ENCODE measurements at places on chromosomes 3 and 15. TPM values are rescaled to one million over a fixed set of nuclear protein-coding genes. Genes with fewer than 3 reads are reported as not detected.

- DNase-seq = no peak
These were observed 363.6 kb downstream of the CHST2 start for GRCh38 chr3:143483214-143483613.

DNA sequence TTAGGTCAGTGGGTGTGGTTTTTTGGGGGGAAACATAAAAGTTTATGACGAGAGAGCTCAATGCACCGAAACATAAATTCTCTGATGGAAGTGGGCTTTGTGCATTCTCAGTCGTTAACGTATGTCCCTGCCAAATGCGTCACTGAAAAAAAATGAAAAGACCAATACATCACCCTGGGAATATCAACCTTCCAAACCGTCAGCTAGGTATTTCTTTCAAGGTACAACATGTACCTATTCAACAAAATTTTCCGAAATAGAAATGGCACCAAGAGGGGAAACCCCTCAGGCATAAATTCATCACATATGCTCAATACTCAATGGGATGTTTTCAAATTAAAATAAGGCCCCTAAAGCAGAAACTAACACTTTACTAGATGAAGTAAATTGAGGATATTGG lies 266.6 kb upstream of the SUCLG2 start:
- DNase-seq = no peak

The TEX9 gene
- total RNA-seq = 1.0 TPM

GRCh38 chr3:13391308-13391707 lies 28.8 kb downstream of the NUP210 start:
- no peak for DNase-seq

- no peak for DNase-seq
These were observed 372.3 kb upstream of the TGFBR2 start for GRCh38 chr3:30233913-30234646.

DNA sequence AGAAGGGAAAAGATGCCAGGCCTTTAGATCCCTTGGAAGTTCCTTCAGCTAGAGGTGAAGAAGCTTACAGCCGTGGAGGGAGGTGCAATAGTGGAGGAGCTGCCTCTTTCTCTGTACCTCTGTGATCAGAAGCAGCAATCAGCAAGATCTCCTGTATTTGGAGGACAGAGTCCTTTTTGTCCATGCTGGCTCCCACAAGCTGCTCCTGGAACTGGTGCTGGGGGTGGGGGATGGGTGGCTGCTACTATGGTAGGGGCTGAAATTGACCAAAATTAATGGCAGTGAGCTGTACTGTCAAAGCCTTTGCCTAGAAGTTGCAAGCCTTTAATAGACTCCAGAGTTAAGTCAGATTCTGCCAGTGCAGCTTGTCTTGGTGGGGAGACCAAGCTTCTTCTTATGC lies 18.2 kb downstream of the PTPN23 start:
- DNase-seq = no peak

DNA sequence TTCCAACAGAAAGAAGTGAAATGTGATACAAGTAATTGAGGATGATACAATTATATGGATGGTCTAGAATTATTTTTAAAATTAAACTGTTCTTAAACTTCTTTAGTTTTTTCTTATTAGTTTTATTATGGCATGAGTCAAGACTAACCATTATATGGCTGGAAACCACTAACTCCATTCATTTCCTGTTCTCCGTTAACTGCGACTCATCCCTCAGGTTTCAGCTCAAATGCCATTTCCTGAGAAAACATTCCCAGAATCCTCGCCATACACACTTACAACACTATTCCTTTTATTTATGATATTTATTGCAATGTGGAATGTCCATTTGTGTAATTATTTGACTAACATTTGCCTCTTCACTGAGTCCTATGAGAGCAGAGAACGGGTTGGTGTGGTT lies 394.1 kb downstream of the SOX2 start:
- DNase-seq = no peak

The ABI3BP gene
- 7.3 TPM for total RNA-seq

The ZIC4 gene
- not detected for total RNA-seq

DNA sequence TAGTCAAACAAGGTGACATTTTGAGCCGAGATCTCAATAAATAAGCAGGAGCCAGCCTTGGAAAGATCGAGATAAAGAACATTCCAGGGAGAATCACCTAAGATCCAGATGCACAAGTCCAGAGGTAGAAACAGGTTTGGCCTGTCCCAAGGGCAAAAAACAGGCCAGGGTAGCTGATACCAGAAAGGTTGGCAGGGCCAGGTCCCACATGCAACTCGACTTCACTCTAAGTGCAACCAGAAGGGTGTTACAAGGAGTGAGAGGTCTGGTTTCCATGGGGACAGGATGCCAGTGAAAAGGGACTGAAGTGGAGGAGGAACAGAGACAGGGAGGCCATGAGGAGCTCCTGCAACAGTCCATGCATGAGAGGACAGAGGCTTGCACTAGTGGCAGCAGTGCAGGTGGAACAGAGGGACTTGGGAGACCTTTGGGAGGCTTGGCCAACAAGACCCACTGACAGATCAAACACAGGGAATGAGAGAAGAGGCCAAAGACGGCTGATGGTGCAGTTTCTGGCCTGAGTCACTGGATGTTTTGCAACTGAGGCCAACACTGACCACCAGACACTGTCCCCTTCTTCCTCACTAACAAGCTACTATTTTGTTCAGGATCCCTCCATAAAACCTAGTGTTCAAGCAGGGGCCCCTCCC lies 5.2 kb downstream of the TPRA1 start:
- no peak for DNase-seq

DNA sequence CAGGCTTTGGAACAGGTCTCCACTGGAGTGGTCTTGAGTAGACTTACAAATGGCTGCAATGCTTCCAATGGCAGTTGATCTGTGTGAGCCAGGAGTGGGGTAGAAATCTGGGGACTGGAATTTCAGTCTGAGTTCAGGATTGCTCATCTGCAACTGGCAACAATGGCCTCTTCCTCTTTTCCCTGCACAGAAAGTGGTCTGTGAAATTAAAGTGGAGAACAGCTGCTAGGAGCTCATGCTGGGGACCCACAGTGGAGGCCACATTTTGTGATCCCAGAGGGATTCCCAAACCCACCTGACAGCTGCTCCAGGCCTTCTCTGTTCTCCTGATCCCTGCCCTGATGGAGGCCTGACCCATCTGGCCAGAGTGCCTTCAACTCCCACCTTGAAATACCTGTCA lies 49.6 kb downstream of the CEMIP start:
- DNase-seq = no peak

The CYP8B1 gene
- not detected for total RNA-seq

- no peak for DNase-seq
These were observed 449.7 kb downstream of the FOXP1 start for GRCh38 chr3:71133865-71134264.

- DNase-seq = no peak
These were observed 109.6 kb upstream of the CTDSPL start for GRCh38 chr3:37751967-37752648.

The LRRN1 gene
- total RNA-seq = not detected

The MRPL47 gene
- 28.1 TPM for total RNA-seq

The LMLN gene
- total RNA-seq = 7.4 TPM

- DNase-seq = no peak
These were observed 61.1 kb downstream of the ZNF445 start for GRCh38 chr3:44416031-44417030.

DNA sequence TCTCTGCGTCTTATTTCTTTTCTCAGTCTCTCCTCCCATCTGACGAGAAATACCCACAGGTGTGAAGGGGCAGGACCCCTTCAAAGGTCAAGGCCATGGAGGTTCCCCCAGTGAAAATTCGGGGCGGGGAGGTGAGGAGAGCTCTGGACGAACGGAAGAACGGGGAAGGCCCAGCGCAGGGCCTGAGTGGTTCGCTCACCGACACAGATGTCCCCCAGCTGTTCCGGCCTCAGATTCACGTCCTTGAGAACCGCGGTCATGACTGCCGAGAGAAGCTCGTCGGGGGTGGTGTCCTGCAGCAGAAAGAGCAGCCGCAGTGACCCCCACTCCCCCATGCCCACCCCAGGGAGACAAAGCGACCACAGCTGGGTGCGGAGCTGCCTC lies 542 bp downstream of the ACAA1 start:
- no peak for DNase-seq

- DNase-seq = no peak
These were observed 60.5 kb downstream of the SH3BP5 start for GRCh38 chr3:15271785-15272381.

The POLQ gene
- total RNA-seq = 1.6 TPM

DNA sequence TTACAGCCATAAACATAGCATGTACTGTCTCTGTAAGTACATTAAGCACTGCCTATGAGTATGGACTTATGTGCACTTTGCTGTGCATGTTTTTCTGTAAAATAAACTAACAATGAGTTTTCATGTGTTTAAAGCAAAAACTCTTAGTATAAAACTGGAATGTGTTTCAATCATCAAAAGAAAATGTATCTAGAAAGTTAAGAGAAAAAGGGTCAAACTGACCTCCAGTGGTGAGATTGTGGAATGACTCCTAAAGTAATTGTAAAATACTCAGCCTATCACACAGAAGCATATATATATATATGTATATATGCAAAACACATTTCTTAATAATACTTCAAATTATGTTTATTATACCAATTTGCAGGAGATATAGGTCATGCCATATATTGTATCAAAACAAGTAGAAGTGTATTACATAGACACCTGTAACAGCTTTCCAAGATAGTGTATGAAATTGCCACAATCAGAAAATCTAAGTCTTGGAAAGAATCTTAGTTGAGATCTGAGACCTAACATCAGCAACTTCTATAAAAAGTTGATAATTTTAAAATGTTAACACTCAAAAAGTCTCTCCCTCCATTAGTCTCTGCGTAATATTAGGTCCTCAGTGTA lies 199.6 kb downstream of the FMN1 start:
- DNase-seq = peak; percentile 36

DNA sequence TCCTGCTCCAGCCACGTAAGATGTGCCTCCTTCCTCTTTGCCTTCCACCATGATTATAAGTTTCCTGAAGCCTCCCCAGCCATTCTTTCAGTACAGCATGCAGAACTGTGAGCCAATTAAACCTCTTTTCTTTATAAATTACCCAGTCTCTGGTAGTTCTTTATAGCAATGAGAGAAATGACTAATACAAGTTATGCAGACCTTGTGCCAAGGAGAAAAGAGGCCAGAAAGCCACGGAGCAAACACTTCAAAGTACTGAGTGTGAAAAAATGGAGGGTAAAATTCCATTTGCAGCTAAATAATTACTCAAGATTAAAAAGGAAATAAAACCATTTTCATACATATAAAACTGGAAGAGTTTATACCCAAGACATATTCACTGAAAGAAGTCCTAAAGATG lies 213.6 kb upstream of the LINGO1 start:
- no peak for DNase-seq

- no peak for DNase-seq
These were observed 170.5 kb downstream of the CTNNB1 start for GRCh38 chr3:41369838-41370237.
